Activated T-helper 1 cell treated with Interleukin-2 at 50 U/mL for 16 hours (primary cell): ENCODE measurements at places on chromosomes 3 and 15.

GRCh38 chr3:42031808-42032480 lies 59.2 kb upstream of the TRAK1 start:
- no peak for DNase-seq

GRCh38 chr3:157160658-157161424 lies 894 bp upstream of the CCNL1 start:
- peak; percentile 30 for DNase-seq

DNA sequence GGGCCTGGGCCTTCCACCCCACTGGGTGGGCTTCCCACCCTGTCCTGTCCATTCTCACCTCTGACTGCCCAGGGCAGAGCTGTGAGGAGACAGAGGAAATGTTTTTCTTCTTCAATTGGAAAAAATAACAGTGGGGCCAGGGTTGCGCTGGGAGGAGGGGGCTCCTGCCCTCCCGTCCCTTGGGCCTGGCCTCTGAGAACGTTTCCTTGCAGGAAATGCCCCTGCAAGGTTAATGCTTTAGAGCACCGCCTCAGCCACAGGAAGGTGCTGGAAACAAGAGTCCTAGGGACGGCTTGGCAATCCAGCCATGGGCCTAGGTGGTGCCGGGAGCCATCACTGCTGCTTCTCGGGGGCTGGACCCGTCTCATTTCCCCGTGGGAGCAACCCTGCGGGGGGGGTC lies 3.8 kb upstream of the PLXND1 start:
- no peak for DNase-seq

GRCh38 chr3:153621953-153622352 lies 459.9 kb downstream of the RAP2B start:
- no peak for DNase-seq

DNA sequence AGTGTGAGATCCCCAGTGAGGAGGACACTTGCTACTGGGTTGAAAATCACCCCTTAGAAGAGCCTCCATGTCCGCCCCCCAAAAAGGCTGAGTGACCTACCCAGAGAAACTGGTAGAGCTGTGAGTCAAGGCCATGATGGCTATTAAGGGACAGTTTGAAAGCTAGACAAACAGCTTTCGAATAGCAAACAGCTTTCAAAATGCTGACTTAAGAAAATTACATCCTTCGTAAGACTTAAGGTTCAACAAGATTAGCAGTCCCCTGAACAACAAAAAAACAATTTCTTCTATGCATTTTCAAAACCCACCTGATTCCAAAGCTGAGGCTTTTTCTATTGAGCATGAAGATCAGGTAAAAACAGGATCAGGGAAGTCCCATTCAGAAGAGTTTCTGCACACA lies 269.7 kb upstream of the SOX2 start:
- DNase-seq: no peak

- DNase-seq: no peak
Observed at GRCh38 chr3:186004209-186004608, 66.4 kb upstream of the TRA2B start.

GRCh38 chr15:90345857-90346256 lies 6.2 kb upstream of the ZNF774 start:
- DNase-seq: no peak

GRCh38 chr3:123993818-123994217 lies 1.9 kb upstream of the ROPN1 start:
- no peak for DNase-seq

DNA sequence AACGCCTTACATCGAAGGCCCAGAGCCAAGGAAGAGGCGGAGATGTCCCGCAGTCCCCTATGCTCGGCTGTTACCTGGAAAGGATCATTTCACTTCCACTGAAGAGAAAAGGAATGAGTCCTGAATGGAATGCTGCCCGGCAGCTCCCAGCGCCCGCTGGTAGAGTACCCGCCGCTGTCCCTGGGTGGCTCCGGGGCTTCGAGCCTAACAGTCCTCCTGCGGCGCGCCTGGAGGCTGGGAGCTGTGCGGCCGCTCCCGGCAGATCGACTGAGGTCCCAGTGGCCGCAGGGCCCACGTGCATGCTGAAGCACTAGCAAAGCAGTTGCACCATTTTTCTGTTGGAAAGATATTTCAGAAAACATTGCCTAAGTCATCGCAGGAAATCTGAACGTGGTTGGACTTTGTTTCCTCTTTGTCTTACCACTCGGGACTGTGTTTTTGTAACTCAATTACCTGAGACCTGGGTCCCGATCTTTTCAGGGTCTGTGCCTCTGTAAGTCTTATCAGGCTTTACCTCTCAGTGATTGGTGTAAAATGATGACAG lies 984 bp downstream of the RNU6-1 start:
- DNase-seq: no peak
